SK-MEL-5 (cell line): ENCODE measurements at places on chromosomes 12 and 14. TPM values are rescaled to one million over a fixed set of nuclear protein-coding genes. Genes with fewer than 3 reads are reported as not detected.

MYF6 gene
- not detected in 2 replicates for total RNA-seq

AVPR1A gene
- not detected in 2 replicates for total RNA-seq

DNA sequence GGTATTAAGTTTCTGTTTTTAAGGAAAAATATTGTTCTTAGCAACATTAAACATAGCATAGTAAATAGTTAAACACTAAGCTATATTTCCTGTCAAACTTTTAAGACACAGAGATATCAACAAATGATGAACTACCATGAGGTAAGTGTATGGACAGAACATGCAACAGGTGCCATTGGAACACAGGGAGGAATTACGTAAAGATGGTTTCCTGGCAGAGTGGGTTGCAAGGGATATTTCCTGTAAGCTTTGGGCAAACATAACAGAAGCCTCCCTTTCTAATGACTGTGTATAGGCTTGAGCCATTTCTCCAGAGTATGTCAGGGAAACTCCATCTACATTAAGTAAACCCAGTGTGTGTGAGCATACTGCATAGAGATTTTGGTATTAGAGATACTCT is 31.7 kb upstream of the HELB start:
- DNase-seq: no peak

ESR2 gene
- total RNA-seq: 0.03 and 0.11 TPM in 2 replicates

- no peak for DNase-seq
Observed at GRCh38 chr14:71225113-71225512, 317.9 kb downstream of the PCNX1 start.

SEC23A gene
- 85.3 and 93.1 TPM in 2 replicates for total RNA-seq

GRCh38 chr12:22046968-22047390 is 961 bp downstream of the CMAS start:
- DNase-seq: no peak

DNA sequence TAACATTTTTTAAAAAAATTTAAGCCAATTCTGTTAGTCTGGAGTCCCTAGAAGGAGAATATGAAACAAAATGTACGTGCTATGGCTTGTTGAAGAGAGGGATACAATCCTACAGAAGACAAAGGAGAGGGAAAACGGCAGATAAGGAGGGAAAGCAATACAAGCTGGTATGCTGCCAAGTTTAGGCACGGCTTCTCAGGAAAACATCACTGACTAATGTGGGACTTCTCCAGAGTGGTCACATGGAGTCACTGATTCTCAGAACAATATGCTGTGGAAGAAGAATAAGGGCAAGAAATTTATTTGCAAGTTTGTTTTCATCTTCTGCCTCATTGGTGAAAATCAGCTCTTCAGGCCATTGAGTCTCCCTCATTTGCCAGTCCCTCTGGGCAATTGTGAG is 22.9 kb upstream of the NR1H4 start:
- no peak for DNase-seq

DNA sequence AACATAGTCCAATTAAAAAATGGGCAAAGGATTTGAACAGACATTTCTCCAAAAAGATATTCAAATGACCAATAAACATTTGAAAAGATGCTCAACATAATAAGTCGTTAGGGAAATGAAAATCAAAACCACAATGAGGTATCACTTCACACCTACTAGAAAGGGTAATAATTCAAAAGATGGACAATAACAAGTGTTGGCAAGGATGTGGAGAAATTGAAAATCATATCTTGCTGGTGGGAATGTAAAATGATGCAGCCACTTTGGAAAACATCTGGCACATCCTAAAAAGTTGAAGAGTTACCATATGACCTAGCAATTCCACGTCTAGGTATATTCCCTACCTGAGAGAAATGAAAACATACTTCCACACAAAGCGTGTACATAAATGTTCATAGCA is 1.9 kb downstream of the COX16 start:
- no peak for DNase-seq

DNA sequence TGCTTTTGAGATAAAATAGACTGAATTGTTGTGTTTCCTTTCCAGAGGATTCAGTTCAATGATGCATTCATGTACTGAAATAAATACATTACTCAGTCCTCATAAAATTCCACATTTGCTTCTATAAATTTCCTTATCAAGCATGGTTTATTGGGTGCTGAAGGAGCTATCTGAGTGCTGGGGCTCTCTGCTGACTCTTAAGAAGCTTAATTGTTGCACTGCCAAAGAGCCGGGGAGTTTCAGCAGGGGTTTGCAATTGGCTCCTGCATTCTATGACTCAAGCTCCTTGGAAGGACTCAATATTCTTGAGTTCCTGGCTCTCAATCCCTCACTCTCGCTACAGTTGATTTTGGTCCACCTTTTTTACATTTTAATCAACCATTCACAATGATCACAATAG is 69.8 kb upstream of the PYGL start:
- DNase-seq: no peak

LTB4R gene
- total RNA-seq: 0.98 and 1.7 TPM in 2 replicates

CCDC184 gene
- 0.05 TPM in 2 replicates for total RNA-seq

MYH7 gene
- 0.05 TPM in 1 of 2 replicates, not detected in the other for total RNA-seq

GRCh38 chr14:43413084-43413483 is 1094.0 kb downstream of the FSCB start:
- no peak for DNase-seq

- DNase-seq: no peak
Observed at GRCh38 chr14:22908601-22909000, 10.3 kb downstream of the RBM23 start.

GRCh38 chr12:130347588-130347987 is 9.9 kb downstream of the PIWIL1 start:
- DNase-seq: no peak

CLEC1B gene
- not detected in 2 replicates for total RNA-seq

DNA sequence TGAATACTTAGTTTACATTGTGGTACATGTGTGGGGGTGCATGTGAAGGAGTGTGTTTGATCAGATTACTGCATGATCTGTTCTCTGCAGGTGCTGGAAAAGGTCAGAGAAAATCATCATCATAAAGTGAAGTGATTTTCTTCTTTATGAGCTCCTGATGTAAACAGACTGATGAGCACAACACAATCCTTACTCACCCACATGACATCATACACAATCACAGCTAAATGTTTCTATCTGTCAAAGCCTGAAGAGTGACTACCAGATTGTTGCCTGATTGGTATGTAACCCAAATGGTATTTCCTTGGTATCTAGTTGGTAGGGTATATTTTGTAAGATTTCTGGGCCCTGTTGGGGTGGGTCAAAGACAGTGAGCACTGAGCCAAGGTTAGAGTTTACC is 270.8 kb downstream of the FOXG1 start:
- DNase-seq: no peak

RPS6KL1 gene
- total RNA-seq: 0.53 and 1.3 TPM in 2 replicates

TTC6 gene
- total RNA-seq: not detected in 2 replicates
